Smooth muscle cell of the umbilical artery (primary cell): ENCODE measurements at places on chromosomes 6 and 20. TPM values are rescaled to one million over a fixed set of nuclear protein-coding genes. Genes with fewer than 3 reads are reported as not detected.

The RAB44 gene
- total RNA-seq, result not detected in 2 replicates

The HSP90AB1 gene
- total RNA-seq, result 599 and 807 TPM in 2 replicates

The SMLR1 gene
- total RNA-seq, result not detected in 2 replicates

The GRM1 gene
- not detected in 2 replicates for total RNA-seq

The EMILIN3 gene
- under 0.01 TPM in 1 of 2 replicates, not detected in the other for total RNA-seq

The C6orf132 gene
- total RNA-seq, result 1.5 and 2.5 TPM in 2 replicates

The RAET1G gene
- 0.55 and 1.8 TPM in 2 replicates for total RNA-seq

The IP6K3 gene
- 1.1 and 5.9 TPM in 2 replicates for total RNA-seq

The BPIFA1 gene
- not detected in 2 replicates for total RNA-seq

The KCNK16 gene
- total RNA-seq, result not detected in 2 replicates

The RAET1L gene
- not detected in 2 replicates for total RNA-seq

The SAMD10 gene
- 0.30 and 2.4 TPM in 2 replicates for total RNA-seq

The NMBR gene
- total RNA-seq, result not detected in 2 replicates

The TBXT gene
- not detected in 2 replicates for total RNA-seq
